Esophagus mucosa (tissue), 1 donor: ENCODE measurements at places on chromosomes 7 and 10. TPM values are rescaled to one million over a fixed set of nuclear protein-coding genes. Genes with fewer than 3 reads are reported as not detected.

- ATAC-seq, result no peak
Observed at GRCh38 chr7:131836733-131837132, 280.3 kb upstream of the PODXL start.

GRCh38 chr7:93566876-93567275, 7.6 kb downstream of the CALCR start:
- no peak for ATAC-seq

DNA sequence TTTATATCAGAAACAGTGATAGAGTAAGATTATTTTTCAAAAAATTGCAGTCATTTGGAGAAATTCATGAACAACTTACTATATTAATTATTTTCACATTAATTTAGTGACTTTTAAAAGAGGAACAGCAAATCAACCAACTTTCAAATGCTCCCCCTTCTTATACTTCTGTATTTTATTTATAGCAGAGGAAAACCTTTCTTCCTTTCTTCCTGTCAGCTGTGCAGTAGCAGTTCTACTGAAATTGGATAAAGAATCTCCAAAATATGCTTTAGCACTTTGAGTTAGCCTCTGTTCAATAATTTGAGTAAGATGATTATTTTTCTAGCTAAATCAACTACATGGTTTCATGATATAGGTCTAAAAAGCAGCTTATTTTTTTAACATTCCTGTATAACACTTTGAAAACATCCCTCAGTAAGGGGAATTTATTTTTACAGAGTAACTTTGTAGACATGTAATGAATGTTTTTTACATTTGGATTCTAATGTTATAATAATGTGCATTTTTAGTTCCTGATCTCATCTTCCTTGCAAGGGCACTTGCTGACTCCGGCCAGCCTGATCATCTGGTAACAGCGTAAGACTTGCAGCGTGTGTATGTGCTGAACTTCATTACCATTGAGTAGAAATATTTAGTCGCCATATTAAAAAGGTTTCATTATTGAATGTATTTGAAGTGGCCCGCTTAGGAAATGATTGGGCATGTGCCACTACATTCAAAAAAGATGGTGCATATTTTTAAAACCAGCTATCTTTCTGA, 158.3 kb upstream of the HDAC9 start:
- ATAC-seq, result no peak

- peak; percentile 79 for ATAC-seq
Observed at GRCh38 chr10:51894771-51895578, 195.6 kb upstream of the CSTF2T start.

DNA sequence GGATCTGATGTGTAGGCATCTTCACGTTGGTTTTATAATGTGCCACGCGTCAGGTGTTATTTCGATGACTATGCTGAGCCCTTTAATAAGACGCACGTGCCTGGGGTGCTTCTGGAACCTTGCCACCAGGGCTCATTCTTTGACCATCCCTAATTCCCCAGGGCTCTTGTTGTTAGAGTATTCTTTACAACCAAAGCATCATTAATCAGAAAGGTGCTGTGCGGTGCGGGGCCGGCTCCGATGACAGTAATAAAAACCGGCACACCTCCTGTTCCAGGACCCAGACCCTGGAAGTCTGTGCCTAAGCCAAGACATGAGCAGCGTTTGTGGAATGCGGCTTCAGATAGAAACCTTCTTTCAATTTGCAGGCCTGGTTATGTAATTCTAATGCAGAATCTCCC, 58.4 kb downstream of the MGMT start:
- ATAC-seq, result peak; percentile 34

DNA sequence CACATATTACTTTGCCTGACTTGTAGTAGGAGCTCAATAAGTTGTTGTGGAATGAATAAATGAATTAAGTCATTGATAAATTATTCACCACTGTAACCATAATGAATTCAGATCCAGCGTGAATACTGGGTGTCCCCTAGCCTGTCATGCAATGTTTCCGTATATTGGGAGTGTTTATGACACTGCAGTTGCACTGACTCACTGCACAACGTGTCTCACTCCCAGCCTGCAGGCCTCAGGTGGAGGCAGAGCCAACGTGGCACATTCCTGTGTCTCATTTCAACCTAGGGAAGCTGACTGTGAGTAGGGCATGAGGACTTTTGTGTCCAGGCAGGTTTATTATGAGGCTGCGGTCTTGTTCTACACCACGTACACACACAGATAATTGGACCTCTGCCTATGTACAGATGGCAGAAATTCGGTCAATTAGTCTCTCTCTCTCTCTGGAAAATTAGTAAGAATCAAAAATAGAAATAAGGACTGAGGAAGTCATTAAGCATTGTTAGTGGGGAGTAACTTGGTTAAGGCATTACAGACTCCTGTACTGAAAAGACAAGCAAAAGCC, 299.1 kb upstream of the IGFBP3 start:
- peak; percentile 99 for ATAC-seq

The LRRD1 gene
- total RNA-seq, result not detected

The SEMA3D gene
- total RNA-seq, result 0.16 TPM

The ARHGEF5 gene
- total RNA-seq, result 47.0 TPM
